ENCODE measurements at places on chromosomes 5 and 9. TPM values are rescaled to one million over a fixed set of nuclear protein-coding genes. Genes with fewer than 3 reads are reported as not detected.

The SAXO1 gene
- total RNA-seq: 0.29 TPM

The ORM2 gene
- total RNA-seq: not detected

The NOXA1 gene
- 18.0 TPM for total RNA-seq

The NDUFAF2 gene
- total RNA-seq: 29.9 TPM

The TPPP gene
- total RNA-seq: 2.2 TPM

The PRLR gene
- total RNA-seq: 47.1 TPM

The DIPK1B gene
- total RNA-seq: 10.0 TPM

The MARCOL gene
- not detected for total RNA-seq

The GRIA1 gene
- 0.10 TPM for total RNA-seq

The DBH gene
- not detected for total RNA-seq

The TCF7 gene
- total RNA-seq: 1.9 TPM

The PCDHGB2 gene
- total RNA-seq: 1.5 TPM

The GRIN3A gene
- 0.98 TPM for total RNA-seq

The ARRDC3 gene
- 39.6 TPM for total RNA-seq

The ANXA2R gene
- 2.3 TPM for total RNA-seq

The SHISAL2B gene
- not detected for total RNA-seq

The SPATA31D4 gene
- not detected for total RNA-seq

The SERF1A gene
- 9.8 TPM for total RNA-seq

The SMIM33 gene
- 1.8 TPM for total RNA-seq

The GALT gene
- 42.0 TPM for total RNA-seq

The SPAG8 gene
- total RNA-seq: 0.84 TPM

The COL15A1 gene
- total RNA-seq: 4.2 TPM

The CORO2A gene
- 25.8 TPM for total RNA-seq

The EQTN gene
- 1.4 TPM for total RNA-seq

The TRIM36 gene
- total RNA-seq: 20.6 TPM

The NACC2 gene
- total RNA-seq: 81.3 TPM

The KCNV2 gene
- not detected for total RNA-seq

The SLCO4C1 gene
- total RNA-seq: 3.6 TPM

The C9orf153 gene
- total RNA-seq: 0.35 TPM

The LMBRD2 gene
- 16.7 TPM for total RNA-seq

The GABRA6 gene
- total RNA-seq: not detected

The SLC6A3 gene
- total RNA-seq: not detected

The KIF24 gene
- 2.8 TPM for total RNA-seq

The ADAMTS16 gene
- 0.10 TPM for total RNA-seq

The C9orf43 gene
- not detected for total RNA-seq

The IRX1 gene
- not detected for total RNA-seq

The SPINK6 gene
- 3.0 TPM for total RNA-seq

The KIF12 gene
- total RNA-seq: 12.3 TPM

The MLANA gene
- not detected for total RNA-seq

Data from mucosa of descending colon (tissue), 3 donors.